ENCODE measurements at places on chromosomes 16 and 17.

- no peak for DNase-seq
These were observed 661 bp downstream of the LRRC3C start for GRCh38 chr17:39927929-39928857.

- DNase-seq, result no peak
These were observed 264.3 kb downstream of the CPPED1 start for GRCh38 chr16:12539185-12539929.

- no peak for DNase-seq
These were observed 578 bp downstream of the PGAP6 start for GRCh38 chr16:381012-381788.

GRCh38 chr16:27967169-27967568 is 96.3 kb downstream of the GSG1L start:
- no peak for DNase-seq

- DNase-seq, result no peak
These were observed 76.8 kb downstream of the SEC14L1 start for GRCh38 chr17:77217566-77217965.
